ENCODE measurements at places on chromosomes 5 and 9.

DNA sequence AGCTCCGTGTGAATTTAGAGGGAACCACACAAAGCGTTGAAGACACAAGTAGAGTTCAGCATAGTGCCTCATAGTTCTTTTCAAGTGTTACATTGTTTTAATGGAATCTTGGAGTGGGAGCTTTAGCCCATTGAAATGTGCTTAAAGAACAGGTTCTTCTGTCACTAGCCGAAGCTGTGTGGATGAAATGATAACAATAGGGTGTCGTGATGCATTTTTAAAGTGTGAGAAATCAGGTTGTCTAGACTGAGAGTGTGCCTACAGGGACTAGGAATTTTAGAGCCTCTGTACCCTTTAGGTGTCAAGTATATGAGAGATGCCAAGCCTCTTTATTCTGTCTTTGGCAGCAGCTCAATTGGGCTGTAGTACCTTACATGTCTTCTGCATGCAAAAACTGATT, 83.0 kb downstream of the NDUFS4 start:
- no peak for DNase-seq

DNA sequence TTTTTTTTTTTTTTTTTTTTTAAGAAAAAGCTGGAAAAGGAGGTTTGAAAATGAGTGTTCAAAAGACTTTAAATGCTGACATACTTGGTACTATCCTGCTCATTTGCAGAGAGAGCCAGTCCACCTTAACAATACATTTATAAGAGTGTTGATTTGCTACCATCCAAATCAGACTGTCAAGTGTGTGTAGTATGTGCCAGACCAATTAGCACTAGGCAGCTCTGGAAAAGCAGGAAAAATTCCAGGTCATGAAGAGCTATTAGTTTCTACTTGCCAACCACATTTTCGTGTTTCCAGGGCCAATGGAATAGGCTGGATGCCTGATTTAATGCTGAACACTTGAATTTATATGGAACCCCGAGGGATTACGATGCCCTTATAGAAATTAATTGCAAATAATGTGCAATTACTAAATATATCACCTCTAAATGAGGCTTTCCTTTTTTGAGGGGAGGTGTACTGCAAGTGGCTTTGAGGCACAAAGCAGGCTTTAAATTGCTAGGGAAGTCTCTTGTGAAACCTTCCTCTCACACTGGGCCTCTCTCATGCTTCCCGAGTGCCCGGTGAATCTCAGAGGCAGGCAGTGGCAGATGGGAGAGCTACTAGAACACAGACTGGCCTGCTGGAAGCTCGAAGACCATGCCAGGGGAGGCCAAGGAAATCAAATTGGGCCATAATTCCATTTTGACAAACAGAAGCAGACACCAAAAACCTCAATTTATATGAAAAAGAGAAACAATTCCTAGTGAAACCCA, 178.7 kb downstream of the PPP2R2B start:
- DNase-seq, result no peak

DNA sequence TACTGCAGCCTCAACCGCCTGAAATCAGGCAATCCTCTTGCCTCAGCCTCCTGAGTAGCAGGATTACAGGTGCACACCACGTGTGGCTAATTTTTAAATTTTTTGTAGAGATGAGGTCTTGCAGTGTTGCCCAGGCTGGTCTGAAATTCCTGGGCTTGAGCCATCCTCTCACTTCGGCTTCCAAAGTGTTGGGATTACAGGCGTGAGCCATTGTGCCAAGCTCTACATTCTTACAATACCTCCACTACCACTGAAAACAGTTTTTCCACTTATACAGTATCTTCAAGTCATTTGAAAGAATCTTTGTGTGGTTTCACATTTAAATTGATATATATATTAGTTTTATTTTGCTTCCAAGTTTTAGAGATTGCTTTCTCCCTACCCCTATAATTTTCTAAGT, 42.6 kb downstream of the LARP1 start:
- DNase-seq, result no peak

DNA sequence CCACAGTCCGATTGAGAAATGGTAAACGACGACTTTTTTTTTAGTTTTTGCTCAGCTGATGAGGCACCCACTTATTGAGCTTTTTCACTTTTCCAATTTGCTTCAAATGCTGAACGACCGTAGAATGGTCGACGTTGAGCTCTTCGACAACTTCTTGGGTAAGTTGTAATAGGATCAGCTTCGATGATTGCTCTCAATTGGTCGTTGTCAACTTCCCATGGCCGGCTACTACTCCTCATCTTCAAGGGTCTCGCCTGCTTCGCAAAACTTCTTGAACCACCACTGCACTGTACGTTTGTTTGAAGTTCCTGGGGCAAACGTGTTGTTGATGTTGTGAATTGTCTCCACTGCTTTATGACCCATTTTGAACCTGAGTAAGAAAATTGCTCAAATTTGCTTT, 35.7 kb downstream of the NSD1 start:
- DNase-seq, result no peak

- DNase-seq, result no peak
Observed at GRCh38 chr5:123350742-123351141, 72.5 kb downstream of the CEP120 start.

GRCh38 chr9:132412089-132412488, 2.1 kb downstream of the CFAP77 start:
- DNase-seq, result no peak

DNA sequence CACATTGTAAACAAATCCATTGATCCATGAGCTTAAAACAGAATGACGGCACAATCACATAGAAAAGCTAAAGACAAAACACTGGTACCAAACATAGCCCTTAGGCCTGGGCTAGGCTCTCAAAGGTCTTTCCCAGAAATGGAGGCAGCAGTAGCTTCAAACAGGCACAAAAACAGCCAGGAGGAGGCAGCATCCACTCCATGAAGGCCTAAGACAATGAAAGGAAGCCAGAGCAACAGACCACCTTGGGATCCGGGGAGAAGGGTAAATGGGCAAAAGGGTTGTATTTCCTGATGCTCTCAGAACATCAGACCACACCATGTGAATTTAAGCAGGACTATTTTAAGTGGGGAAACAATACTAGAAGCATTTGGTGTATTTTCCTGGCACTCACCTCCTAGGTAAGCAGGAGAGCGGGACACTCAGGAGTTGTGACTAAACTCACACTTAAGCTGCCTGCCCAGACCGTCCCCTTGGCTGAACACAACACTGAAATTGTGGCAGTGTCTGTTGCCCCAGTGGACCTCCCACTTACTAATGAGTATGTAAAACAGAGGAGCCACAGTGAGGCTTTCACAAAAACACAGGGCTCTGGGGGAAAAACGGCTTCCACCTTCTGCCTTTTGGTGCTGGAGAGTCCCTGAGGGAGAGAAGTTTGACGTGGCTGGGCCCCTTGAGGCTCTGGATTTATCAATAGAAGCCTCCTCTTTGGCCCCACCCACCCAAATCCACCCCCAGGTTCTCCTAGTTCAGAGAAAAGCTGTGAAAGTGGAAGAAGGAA, 11.9 kb downstream of the GNPDA1 start:
- no peak for DNase-seq

GRCh38 chr5:68176802-68177479, 38.6 kb upstream of the PIK3R1 start:
- no peak for DNase-seq

DNA sequence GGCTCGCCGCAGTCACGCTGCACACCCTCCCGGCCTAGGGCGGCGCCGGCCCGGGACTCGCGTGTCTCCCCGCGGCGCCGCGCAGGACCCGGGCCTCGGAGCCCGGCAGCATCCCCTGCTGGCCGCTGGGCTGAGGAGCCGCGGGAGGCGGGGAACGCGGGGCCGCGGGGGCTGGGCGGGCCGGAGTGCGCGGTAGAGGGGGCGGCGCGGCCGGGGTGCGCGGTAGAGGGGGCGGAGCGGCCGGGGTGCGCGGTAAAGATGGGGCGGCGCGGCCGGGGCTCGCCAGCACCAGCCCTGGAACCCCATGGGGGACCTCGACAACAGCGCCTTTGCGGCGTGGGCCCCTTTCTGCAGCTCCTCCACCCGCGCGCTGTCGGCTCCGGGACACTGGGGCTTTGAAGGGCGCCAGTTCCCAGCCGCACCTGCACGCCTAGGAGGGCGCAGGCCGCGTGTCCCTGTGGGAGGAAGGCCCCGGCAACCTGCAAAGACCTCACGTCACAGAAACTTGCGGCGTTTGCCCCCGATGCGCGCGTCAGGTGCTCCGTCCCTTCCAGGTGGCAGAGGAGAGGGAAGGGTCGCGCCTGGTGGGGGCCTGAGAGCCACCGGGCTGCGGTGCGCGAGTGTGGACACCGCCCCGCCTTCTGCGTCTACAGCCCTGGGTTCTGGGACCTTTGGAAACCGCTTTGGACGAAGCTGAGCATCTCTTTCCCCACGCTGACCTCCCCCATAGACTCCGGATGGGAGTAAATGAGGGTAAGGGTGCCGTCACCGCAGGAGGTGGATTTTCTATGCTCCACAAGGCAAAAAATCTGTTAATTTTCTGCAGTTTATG, 49.6 kb downstream of the NSUN2 start:
- no peak for DNase-seq

- DNase-seq, result no peak
Observed at GRCh38 chr5:144429405-144429804, 258.7 kb downstream of the KCTD16 start.

- DNase-seq, result no peak
Observed at GRCh38 chr5:96049398-96050272, 88.0 kb upstream of the ELL2 start.

DNA sequence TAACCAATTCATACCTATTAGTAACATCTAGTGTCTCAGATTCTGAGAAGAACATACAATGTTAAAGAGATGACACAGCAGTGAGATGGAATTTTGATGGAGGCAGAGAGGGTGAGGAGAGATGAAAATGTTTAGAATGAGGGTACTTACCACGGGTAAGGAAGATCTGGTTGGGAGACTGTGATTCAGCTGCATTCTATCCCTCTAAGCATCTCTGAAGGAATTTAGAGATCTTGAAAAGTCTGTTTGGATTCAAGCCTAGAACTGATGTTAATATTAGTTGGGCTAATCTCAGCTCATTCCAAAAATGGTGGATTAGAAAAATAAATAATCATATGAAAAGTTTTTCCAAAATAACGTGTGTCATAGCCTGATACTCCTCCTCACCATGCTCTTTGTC, 191.5 kb upstream of the CLINT1 start:
- DNase-seq, result no peak

- no peak for DNase-seq
Observed at GRCh38 chr5:18202164-18202563, 567.9 kb downstream of the TAF11L14 start.

DNA sequence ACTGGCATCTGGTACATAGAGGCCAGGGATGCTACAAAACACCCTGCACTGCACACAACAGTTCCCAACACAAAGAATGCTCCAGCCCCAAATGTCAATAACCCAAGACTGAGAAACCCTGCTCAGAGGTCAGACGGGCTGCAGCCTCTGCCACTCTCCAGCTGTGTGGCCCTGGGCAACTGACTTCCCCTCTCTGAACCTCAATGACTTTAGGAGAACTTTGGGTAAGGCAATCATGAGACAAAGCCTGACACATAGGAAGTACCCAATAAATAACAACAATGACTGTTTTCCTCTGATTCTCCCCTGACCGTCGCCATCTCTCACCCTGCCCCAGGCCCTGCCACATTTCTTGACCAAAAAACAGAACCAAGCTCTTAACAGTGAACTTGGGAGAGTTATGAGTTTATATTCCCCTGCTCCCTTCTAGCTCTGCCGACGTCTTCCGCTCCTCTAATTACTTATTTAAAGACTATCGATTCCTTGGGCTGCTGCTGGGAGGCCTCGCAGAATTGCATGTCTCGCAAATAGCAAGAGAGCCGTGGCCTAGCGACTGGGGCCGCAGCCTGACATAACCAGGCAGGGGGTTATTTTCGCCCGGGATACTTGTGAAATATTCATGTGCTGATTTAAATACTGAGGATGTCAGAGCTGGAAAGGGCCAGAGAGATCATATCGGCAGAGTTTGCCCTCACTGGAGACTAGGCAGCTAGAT, 24.5 kb upstream of the CRB2 start:
- no peak for DNase-seq

DNA sequence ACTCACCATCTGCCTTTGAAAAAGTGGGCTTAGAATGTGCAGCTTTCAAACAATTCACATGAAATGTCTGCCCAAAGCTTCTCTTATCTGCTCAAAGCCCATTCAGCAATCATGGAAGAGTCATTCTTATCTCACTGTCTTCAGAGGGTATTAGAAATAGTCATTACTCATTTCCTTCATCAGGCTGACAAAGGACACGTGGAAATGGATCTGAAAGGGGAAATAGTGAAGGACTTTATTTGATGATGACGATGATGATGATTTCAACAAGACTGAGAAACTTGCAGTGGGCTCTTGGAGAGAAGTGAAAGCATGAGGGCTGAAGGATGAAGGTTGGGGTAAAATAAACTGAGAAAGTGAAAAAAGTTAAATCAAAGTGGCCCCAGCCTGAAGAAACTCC, 194.3 kb downstream of the SMARCA2 start:
- DNase-seq, result no peak

DNA sequence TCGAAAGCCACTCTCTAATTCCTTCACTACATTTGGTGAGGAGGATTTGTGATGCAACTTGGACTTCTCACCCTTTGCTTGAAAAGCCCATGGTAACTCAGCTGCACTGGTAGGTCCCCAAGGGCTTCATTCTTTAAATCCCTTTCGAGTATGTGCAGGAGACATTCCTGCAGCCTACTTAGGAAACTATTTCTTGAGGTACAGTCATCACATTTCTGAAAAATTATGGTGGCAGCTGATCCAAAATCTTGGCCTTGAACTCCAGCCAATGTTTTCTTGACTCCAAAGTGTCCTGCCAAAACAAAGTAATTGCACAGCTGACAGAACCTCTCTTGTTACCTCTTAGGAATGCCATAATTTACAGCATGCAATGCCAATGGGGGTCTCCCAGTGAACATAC, 99.7 kb downstream of the NPR3 start:
- no peak for DNase-seq

- no peak for DNase-seq
Observed at GRCh38 chr5:149337736-149338135, 7.6 kb upstream of the GRPEL2 start.

GRCh38 chr5:57710126-57710525, 227.5 kb upstream of the ACTBL2 start:
- no peak for DNase-seq

DNA sequence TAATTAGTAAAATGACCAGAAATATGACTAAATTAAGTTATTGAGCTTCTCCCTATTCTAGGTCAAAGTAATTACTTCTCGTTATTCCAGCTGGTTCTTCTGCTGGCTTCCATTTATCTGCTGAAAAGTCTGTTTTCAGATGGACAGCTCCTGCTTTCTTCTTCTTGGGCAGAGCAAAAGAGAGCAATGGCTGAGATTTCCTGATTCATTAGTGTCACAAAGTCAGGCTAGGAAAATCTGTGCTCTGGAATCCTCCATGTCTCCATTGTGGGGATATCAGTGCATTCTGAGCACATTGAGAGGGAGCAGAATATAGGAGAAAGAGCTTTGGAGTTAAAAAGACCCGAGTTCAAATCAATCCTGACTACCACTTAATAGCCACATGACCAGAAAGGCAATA, 33.7 kb upstream of the NRG2 start:
- no peak for DNase-seq

DNA sequence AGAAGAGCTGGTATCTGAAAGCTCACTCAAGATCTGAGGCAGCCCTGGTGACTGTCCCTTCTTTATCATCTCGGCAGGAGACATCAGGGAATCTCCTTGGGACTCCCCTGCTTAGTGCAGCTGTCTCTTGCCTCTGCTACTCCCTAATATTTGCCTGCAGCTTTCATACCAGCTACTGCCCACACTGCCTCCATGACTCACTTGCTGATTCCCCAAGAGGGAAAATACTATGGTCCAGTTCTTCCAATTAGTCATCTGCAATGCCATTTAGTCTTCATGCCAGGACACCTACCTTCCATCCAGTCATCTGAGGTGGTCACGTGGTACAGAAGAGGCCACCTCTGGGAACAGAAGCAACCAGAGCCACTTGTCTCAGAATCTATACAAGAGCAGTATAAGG, 270.8 kb downstream of the NTRK2 start:
- DNase-seq, result no peak

- no peak for DNase-seq
Observed at GRCh38 chr9:134698587-134699342, 57.2 kb downstream of the COL5A1 start.

Measured in GM12864 (cell line).